ENCODE measurements at places on chromosomes 1 and 21.

GRCh38 chr1:77642941-77643340 lies 39.5 kb downstream of the ZZZ3 start:
- DNase-seq = no peak

- DNase-seq = no peak
These were observed 19.2 kb upstream of the EVA1B start for GRCh38 chr1:36342426-36343185.

GRCh38 chr1:243959998-243960397 lies 91.1 kb upstream of the ZBTB18 start:
- DNase-seq = no peak

DNA sequence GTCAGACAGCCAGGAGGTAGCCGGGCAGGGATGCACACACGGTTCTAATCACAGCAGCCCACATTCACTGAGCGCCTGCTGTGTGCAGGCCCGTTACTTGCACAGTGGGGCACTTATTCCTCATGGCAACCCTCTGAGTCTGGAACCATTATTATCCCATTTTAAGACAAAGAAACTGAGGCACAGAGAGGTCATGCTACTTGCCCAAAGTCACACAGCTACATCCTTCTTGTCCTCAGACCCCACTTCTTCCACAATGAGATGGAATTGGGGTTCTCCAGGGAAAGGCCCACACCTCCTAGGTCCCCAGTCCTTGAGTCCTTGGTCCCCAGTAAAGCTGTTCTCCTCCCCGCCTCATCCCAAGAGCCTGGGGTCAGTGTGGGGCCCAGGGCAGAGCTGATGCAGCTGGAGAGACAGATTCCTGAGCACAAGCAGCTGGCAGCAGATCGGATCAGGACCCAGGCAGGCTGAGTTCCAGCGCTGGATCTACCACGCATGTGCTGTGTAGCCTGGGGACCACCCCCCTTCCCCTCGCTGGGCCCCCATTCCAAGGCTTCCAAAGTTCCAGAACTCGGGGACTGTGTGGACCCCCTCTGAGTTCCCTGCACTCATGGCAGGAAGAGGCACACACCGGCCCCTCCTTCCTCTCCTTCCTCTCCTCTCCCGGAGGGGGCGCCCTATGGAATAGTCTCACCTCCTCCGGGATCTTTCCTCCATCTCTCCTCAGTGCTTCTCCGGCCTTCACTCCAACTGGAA lies 393.4 kb downstream of the MATN1 start:
- DNase-seq = no peak

DNA sequence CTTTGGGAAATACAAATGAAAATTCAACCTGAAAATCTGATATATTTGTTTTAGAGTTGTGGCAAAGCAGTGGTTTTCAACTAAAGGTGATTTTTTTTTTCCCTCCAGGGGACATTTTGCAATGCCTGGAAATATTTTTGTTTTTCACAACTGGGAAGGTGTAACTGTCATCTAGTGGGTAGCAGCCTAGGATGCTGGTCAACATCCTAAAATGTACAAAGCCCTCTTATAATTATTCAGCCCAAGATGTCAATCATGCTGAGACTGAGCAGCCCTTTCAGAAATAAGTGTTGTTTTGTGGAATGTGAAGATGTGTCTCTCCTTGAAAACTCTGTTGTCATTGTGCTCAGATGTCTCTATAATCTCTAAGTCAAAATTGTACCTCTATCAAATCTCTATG lies 95.2 kb upstream of the NCAM2 start:
- no peak for DNase-seq

- no peak for DNase-seq
These were observed 145.4 kb upstream of the HP1BP3 start for GRCh38 chr1:20932437-20932977.

GRCh38 chr1:183841550-183841949 lies 36.6 kb downstream of the RGL1 start:
- no peak for DNase-seq

- no peak for DNase-seq
These were observed 30.2 kb downstream of the EVA1C start for GRCh38 chr21:32442566-32443318.

DNA sequence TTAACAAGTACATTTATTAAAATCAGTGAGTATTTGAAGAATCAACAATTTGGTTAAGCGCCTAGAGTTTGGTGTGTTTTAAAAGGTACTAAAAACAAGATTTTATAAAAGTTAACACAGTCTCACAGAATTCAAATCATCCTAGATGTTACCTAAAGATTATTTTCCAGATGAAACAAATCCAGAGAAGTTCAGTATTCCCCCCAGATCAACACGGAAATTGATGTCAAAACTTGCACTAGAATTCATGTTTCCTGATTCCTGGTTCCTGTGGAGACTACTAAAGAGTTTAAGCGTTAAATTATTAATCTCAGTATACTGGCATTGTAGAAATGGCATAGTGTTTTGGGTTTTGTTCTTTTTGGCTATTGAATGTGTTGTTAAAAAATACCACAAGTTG lies 1.4 kb downstream of the PTBP2 start:
- DNase-seq = no peak

- DNase-seq = peak; percentile 11
These were observed 30.8 kb upstream of the PTGFRN start for GRCh38 chr1:116878804-116879477.

DNA sequence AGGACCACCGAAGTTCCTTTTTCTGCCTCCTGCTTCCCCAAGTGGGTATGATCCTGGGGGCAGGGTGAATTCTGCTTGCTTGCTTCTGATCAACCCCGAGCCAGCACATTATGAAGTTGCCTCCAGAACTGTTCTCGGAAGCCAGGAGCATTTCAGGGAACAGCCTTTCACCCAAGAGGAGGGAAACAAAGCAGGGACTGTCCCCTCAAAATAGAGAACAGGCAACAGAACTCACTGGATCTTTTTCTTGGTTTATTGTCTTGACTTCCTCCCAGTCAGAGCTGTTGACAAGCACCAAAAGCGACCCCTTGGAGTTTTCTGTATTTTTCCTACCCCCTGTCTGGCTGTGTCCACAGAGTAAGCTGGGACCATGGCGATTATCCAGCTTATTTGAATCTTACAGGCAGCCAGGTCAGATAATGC lies 258.3 kb upstream of the SGIP1 start:
- peak; percentile 38 for DNase-seq

DNA sequence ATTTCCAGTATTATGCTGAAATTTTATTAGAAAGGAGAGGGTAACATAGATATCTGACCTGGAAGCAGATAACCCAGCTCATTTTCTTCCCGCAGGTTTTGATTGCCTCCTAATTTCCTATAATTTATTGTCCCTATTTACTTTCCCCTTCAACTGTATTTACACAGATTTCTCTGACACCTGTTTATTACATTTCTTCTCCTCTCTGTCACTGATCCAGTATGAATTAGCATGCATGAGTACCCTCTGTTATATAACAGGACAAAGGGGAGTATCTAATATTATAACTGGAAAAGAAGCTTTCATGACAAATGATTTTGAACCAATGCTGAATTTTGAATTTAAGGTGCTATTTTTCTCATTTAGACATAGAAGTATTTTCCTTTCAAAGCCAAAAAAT lies 37.4 kb downstream of the DENND1B start:
- no peak for DNase-seq

- no peak for DNase-seq
These were observed 28.0 kb upstream of the PLEKHG5 start for GRCh38 chr1:6519491-6519934.

GRCh38 chr1:116425987-116426386 lies 52.9 kb downstream of the ATP1A1 start:
- no peak for DNase-seq

- DNase-seq = no peak
These were observed 21.9 kb downstream of the FAM20B start for GRCh38 chr1:179047636-179047997.

- DNase-seq = no peak
These were observed 330.1 kb upstream of the PBX1 start for GRCh38 chr1:164228928-164229327.

GRCh38 chr1:110069404-110070281 lies 829 bp downstream of the ALX3 start:
- DNase-seq = no peak

DNA sequence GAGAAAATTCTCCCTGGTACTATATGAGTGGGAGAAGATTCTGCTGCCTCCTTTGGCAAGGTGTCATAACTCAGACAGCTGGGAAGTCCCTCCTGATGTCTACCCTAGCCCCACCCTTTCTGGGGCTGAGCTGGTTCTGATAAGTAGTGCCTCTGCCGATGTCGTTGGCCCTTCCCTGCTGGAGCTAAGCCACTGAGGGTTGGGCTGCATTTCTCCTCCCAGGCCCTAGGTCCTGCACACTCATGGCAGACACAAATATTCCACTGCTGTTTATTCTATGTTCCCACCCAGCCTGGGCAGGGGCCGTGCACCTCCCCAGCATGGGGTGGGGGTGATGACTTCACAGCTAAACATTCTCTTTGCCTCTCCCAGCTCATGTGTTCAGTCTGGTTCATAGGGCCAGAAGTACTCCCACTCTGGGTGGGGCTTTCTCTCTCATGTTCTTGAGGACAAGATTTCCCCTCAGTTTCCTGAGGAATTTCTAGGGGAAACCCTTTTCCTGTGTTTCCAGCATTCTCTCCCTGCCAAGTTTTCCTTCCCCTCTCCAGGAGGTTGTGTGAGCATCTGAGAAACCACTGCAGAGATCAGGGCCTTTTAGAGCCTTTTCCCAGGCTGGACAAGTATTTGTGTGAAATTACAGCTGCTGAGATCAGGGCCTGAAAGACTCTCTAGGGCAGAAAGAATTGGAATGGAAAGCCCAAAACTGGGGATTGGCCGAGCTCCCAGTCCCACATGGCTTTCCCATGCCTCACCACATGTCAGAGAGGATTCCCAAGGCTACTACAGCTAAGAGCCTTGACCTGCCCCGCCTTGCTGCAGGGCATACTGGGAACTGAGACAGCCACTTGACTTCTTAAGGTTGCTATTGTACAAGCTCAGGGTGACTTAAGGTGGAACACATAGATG lies 66.2 kb downstream of the ATP2B4 start:
- no peak for DNase-seq

GRCh38 chr1:52002038-52002917 lies 11.8 kb upstream of the RAB3B start:
- DNase-seq = no peak

GRCh38 chr1:2455757-2456156 lies 20.3 kb upstream of the PLCH2 start:
- DNase-seq = no peak

- no peak for DNase-seq
These were observed 585.5 kb downstream of the AJAP1 start for GRCh38 chr1:5239911-5240310.

- no peak for DNase-seq
These were observed 66.0 kb downstream of the WLS start for GRCh38 chr1:68166348-68166747.

GRCh38 chr1:236185687-236186086 lies 43.3 kb downstream of the GPR137B start:
- DNase-seq = no peak

- DNase-seq = no peak
These were observed 6.7 kb upstream of the EVI5 start for GRCh38 chr1:92791487-92792066.

DNA sequence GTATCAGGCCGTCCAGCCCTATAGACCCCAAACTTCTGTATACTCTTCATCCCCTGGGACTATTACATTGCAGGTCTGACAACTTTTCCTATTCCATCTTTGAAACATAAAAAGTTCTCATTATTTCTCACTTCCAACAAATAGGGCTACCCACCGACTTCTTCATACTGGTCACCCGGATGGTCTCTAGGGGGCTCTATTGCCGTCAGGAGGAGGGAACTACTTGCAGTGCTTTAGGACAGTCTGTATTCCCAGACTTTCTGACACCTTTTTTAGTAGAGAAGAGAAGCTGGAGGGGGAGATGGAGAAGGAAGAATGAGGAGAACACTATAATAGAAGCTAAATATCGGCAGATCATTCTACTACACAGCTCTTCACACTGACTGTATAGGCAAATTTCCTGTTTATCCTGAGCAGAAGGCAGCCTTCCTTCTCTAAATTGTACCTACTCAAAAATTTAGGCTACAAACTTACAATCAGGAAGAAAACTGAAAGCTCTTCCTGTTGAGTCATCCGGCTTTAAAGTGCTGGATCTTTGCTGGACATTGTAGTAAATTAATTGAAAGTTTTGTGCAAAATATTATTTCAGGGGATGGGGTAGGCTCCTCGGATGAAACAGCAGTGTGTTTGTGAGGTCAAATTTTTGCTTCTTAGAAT lies 54.6 kb downstream of the CDC7 start:
- DNase-seq = no peak

DNA sequence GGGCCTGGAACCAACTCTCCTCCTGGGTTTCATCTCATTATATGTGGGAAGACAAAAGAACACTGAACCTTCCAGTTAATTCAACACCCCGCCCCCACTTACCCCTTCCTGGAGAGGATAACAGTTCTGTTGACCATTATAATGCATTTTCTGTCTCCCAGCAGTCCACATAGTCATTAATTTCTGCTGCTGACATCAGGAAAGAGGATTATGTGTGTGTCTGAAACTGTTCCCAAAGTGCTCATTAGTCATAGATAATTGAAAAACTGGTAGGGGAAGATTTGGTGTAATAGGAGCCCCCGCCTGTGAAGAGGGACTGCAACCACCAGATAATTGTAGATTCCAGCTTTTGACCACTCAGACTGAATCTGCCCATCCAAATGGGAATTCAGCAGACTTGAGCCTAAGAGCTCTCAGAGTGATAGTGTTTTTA lies 208.7 kb downstream of the FGGY start:
- DNase-seq = no peak

DNA sequence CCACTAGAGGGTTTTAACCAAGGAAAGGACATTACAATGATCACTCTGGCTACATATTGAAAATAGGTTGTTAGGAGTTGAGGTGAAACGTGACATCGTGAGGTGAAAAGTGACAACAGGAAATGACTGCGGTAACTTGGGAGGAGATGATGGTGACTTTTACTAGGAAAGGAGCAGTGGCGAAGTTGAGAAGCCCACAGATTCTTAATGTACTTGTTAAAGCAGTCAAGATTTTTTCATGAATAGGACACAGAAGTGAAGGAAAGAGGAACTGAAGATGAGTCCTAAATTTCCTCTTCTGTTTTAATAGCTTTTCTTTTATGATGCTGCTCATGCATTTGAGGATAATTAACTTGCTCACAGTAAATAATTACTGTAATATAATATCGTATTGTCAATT lies 59.5 kb downstream of the OMA1 start:
- DNase-seq = no peak

DNA sequence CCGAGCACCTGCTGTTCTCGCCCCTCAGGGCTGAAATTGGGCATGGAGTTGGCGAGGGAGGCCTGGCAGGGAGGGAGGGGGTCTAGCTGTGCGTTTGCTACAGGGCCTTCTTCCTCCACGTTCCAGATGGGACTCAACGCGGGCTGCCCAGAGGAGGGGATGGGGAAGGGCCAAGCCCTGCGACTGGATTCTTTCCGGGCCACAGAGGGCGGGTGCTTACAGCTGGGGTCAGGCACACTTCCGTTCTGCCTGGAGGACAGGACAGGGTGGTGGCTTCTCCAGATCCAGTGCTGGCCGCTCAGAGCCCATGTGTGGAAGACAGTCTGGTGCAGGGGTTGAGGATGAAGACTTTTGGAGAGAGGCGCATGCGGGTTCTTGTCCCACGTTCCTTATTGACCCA lies 90.0 kb downstream of the EDEM3 start:
- no peak for DNase-seq

Measured in amygdala (tissue), 56 donors.